NCI-H1048 (cell line): ENCODE measurements at places on chromosomes 2 and 18.

- DNase-seq: no peak
These were observed 550.6 kb upstream of the ACVR2A start for GRCh38 chr2:147293991-147294824.

DNA sequence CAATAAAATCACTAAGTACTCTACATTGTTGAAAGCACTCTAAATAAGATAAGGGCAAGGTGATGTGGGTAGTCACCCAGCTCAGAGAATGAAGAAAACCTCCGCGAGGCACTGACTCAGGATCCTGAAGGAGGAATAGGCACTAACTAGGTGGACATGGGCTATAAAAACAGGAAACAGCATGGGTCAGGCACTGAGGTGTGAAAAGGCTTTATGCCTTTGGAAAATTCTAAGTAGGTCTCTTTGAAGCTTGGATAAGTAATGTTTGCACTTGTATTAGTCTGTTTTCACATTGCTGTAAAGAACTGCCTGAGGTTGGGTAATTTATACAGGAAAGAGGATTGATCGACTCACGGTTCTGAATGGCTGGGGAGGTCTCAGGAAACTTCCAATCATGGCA is 161.6 kb downstream of the EPHA4 start:
- no peak for DNase-seq

DNA sequence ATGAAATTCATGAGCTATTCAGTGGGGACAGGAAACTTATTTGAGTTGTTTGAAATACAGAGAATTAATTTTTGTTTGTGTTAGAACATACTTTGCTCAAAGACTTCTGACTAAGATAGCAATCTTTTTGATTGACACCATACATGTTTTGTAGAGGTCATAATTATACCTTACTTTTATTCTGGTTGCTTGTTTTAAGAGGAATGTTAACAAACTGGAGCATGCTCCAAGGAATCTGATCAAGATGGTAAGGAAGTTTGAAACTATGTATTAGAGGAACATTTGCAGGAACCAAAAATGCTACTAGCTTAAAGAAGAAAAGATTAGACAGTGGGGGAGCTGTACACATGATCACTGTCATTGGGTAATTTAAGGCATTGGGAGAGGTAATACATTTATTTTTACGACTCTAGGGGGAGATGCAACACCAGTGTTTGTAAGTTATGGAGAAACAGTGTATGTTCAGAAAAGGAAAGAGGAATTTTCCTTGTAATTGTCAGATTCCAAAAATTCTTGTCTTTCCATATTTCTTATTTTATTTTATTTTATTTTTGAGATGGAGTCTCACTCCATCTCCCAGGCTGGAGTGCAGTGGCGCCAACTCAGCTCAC is 8.0 kb downstream of the AGFG1 start:
- DNase-seq: no peak

DNA sequence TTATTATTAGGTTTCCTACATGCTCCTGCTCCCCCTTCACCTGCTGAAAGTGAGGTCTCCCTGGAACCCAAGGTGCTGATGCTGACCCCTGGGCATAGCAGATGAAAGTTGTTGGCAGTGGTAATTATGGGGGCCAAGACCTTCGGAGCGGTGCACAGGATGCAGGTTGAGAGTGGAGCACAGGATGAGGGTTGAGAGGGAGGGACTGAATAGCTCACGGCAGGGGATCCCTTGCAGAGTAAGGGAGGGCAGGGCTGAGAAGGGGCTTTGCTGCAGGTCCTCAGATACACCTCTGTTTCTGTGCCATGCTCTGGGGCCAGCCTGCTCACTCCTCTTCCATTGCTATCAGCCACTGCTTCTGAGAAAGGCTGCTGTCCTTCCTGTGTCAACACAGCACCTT is 163.3 kb downstream of the FHOD3 start:
- no peak for DNase-seq

DNA sequence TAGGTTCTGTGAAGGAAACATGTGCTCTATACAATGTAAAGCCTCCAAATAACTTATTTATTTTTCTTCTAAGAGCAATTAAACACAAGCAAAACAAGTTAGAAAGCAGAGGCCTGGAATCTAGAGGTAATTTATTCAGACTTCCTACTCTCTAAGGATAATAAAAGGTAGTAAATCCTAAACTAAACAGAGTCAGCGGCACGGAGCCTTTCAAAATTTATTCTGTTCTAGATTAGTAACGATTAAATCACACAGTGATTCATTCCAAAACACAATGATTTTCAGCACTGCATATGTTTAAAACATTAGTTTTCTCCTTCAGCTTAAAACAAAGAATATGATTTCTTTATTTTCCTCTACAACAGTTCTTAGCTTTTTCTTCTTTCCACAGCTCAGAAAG is 160.9 kb downstream of the FBXO15 start:
- DNase-seq: no peak

DNA sequence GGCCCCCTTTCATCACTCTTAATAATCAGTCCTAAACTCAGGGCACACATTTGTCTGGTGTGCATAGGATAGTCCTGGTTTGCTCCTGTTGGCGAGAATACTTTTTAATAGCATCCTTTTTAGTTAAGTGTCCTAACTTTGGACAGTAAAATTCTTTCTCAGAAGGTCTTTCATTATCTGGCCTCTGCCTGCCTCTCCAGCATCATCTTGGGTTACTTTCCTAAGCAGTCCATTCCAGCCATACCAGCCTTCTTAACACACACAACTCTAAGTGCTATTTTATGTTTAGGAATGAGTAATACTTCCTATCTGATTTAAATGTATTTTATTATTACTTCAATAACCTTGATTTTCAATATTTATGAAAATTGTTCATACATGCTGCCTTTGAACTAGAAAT is 151.0 kb downstream of the ACOXL start:
- no peak for DNase-seq

DNA sequence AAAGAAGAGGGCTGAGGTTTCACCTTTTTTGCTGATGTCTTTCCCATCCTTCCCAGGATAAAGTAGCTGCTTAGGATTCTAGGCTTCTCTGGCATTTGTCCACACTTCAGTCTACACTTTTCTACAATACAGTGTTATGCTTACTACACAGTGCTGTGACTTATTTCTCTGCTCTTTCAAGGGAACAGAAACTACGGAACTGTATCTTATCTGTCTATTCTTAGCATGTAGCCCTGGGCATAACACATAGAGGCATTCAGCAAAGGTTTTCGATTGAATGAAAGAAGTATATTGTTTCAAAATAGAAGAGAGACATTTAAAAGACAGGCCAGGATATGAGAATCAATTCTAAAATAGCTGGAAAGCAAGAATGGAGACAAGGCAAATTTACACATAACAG is 110.9 kb downstream of the ARHGEF33 start:
- DNase-seq: no peak

GRCh38 chr2:231288590-231288989 is 90.2 kb downstream of the ARMC9 start:
- no peak for DNase-seq

DNA sequence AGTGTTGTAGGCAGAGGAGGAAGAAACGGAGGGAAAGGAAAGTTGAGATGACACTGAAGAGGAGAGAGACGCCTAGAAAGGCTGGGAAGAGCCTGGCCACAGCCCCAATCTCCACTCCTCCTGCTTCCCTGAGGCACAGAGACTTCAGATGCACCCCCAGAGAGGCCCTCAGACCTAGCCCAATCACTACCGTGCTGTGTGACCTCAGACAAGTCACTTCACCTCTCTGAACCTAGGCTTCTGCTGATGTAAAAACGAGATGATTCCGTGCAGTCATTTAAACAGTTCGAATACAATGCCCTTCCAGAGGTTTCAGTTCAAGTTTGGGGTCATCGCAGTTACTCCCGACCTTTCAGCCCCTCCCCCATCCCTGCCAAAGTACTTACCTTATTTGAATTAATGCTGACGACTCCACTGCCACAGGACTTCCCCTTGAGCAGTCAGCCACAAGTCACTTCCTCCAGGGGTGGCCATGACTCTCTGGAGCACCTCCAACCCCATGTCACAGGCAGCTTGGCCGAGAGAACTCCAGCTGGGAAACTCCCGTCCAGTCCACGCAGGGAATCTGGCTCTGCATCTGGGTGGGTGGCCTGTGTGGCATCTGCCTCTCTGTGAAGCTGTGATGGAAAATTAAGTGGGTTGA is 105.2 kb upstream of the ID2 start:
- DNase-seq: no peak

GRCh38 chr2:239903210-239903609 is 121.9 kb downstream of the NDUFA10 start:
- DNase-seq: no peak

DNA sequence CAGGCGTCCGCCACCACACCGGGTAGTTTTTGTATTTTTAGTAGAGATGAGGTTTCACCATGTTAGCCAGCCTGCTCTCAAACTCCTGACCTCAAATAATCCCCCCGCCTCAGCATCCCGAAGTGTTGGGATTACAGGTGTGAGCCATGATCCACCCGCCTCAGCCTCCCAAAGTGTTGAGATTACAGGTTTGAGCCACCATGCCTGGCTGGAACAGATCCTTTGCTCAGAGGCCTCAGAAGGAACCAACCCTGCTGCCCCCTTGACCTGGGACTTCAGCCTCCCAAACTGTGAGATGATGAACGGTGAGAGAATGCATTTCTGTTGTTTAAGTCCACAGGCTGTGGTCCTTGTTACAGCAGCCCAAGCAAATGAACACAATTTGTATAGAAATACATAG is 67.0 kb downstream of the NCAPH start:
- no peak for DNase-seq

GRCh38 chr2:760001-760400 is 82.8 kb upstream of the TMEM18 start:
- no peak for DNase-seq

- DNase-seq: no peak
These were observed 191.6 kb downstream of the BABAM2 start for GRCh38 chr2:28082131-28082530.

GRCh38 chr2:86821842-86822241 is 31.1 kb upstream of the CD8A start:
- DNase-seq: no peak

GRCh38 chr2:35503311-35503710 is 852.3 kb upstream of the CRIM1 start:
- no peak for DNase-seq

GRCh38 chr2:240528406-240529040 is 29.3 kb downstream of the ANKMY1 start:
- DNase-seq: no peak

DNA sequence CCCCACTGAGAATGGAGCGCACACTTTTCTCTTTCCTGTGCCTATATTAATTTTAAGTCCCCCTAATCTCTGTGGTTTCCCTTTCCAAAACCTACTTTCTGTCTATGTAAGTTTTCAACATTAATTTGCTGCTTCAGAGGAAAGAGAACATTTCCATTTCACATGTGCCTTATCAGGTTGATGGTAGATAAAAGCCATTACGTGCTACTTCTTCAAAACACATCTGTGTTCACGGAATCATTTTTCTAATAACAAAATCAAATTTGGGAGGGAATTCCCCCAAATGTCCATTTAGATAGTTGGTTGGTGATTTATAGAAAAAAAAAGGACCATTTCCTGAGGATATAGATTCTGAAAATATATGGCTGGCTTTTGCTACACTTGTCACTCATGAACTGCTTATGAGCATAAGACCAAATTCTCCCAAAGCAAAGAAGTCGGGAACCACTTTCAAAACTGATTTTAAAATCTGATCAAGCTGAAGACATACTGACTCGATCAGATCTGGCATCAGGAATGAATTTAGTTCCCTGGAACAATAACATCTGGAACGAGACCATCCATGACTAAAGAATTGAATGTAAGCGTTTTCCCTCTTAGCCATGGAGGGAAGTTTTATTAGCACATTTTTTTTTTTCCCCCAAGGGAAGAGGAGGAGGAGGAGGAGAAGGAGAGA is 8.2 kb downstream of the PTGR3 start:
- DNase-seq: no peak

DNA sequence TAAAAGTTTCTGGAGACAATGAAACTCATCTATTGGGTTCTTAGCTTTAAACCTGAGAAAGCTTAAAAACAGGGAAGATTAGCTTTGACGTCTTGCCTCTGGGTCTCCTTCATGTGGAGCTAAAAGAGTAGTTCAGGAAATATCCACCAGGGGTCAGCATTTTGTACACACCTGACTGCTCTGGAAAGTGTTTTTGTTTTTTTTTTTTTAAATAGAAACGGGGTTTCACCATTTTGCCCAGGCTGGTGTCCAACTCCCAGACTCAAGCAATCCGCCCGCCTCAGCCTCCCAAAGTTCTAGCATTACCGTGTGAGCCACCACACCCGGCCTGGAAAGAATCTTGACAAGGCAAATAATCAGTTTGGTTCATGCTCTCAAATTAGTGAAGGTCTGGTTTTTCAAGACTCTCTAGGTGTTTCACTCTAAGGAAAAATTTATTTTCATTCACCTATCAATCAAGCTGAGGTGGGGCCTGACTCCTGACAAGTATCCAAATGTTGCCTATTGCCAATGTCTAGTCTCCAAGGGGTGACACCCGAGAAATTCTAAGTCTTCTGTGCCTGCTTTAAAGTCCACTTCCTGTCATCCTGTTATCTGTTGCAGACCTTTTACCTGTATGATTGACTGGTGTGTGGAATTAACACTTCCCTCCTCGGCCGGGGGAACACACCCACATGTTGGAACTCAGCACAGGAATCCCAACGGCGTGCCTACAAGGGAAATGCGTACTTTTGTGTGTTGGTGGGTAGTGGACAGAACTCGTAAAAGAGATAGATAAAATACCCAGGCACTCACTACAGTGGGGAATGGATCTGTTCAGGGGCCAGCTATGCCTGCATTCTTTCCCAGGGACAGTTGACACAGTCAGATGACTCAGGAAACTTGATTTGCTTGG is 11.3 kb downstream of the IL1RN start:
- peak; percentile 53 for DNase-seq

DNA sequence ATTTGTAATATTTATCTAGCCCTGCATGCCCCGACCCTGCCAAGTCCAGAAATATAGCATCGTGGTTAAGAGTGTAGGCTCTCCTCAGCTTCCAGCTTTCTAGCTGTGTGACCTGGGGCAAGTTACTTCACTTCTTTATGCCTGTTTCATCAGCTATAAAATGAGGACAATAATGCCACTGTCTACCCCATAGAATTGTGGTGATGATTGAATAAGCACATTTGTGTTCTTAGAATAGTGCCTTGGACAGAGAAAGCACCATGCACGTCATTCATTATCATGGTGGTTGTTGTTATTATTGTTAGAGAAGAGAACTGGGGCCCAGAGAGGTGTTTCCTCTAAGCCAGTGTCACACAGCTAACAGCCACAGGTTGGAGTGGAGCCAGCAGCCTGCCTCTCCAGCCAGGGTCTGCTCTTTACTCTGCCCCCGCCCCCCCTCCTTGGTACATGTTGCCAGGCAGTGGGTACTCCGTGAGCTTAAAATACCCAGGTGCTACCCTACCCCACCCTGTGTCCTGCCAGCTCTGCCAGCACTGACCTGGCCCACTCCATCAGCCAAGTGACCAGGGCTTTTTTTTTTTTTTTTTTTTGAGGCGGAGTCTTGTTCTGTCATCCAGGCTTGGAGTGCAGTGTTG is 202.1 kb downstream of the CTIF start:
- no peak for DNase-seq

GRCh38 chr18:22282311-22283115 is 113.1 kb downstream of the GATA6 start:
- DNase-seq: peak; percentile 40

- no peak for DNase-seq
These were observed at the start of gene PROM2 for GRCh38 chr2:95274291-95275150. Gene PROM2, plus strand, starts transcription at chr2:95274449. Its CDS starts 137 bp downstream, at chr2:95274586.
